NCI-H1436 treated with DMSO at 0.1 percent for 48 hours (cell line): ENCODE measurements at places on chromosomes 1 and 21.

DNA sequence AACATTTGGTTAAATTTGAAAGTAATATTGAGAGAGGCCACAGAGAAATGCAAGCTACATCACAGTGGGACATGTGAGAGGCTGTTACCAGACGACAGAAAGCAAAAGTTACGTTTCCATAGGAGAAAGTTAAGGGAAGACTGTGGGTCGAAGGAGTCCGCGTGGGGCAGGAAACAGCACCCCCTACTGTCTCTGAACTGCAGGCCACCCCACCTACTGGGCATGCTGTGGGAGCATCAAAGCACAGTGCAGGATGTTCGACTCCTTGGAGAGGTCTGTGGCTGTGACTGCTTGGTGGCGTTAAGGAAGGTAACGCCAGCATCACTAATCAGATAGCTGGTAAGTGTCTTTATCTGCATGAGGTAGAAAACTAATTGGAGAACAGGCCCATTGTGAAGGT is 123.9 kb downstream of the PTBP2 start:
- no peak for DNase-seq

GRCh38 chr1:64196074-64196870 is 7.2 kb upstream of the UBE2U start:
- no peak for DNase-seq

DNA sequence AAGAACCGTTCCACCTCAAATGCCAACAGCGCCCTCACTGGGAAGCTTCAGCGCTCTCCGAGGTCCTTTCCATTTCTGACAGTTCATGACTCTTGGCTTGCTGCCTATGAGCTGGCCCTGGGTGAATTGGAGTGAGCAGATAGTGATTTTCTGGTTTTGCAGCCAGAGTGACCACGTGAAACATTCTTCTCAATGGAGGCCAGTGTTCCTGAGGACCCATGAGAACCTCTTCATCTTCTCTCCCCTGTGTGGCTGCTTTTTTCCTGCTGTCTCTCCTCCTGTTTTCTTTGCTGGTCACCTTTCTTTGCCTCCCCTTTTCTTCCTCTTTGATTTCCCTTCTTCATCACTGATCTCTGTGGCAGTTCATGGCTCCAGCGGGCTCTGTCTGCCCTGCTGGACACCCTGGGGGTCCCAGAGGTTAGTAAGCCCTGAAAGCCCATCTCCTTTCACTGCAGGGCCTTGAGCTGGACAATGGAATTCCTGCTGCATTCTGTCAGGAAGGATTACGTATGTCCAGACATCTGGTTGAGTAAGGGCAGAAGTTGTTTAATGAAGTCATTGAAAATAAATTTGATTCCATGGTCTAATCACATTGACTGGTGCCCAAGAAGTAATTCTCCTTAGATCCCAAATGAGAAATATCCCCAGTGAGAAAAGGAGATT is 29.9 kb downstream of the VASH2 start:
- no peak for DNase-seq

DNA sequence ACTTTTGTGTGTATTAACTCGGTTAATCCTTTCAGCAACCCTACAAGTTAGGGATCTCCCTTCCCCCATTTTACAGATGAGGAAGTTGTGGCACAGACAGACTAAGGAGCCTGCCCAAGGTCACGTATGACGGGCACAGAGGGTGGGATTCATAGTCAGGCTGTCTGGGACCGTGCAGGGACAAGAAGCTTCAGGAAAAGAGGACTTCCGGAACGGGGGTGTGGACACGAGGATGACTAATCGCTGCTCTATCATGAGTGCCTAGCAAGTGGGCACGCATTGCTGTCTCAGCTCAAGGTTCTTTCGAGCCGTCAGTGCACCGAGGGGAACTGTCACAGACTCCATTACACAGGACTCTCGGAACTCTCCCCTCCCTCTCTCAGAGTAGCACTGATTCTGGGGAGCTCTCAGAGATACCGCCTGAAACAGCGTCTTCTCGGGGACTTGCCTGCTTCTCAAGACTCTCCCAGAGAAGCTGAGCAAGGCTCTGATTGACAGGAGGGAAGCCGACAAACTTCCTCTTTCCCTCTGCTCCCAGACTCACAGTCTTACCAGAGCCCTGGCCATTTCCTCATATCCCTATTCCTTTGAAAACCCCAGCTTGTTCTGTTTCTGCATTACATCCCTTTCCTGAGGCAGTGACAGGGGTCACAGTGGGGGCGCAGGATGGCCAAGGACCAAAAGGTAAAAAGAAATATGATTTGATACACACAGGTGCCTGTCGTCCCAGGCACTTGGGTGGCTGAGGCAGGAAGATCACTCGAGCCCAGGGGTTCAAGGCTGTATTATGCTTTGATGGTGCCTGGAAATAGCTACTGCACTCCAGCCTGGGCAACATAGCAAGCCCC is 14.4 kb downstream of the FHAD1 start:
- no peak for DNase-seq

GRCh38 chr21:42503711-42504110 is 7.7 kb upstream of the RSPH1 start:
- no peak for DNase-seq
